Neural progenitor cell (in vitro differentiated cells): ENCODE measurements at places on chromosomes 12 and 14. TPM values are rescaled to one million over a fixed set of nuclear protein-coding genes. Genes with fewer than 3 reads are reported as not detected.

DNA sequence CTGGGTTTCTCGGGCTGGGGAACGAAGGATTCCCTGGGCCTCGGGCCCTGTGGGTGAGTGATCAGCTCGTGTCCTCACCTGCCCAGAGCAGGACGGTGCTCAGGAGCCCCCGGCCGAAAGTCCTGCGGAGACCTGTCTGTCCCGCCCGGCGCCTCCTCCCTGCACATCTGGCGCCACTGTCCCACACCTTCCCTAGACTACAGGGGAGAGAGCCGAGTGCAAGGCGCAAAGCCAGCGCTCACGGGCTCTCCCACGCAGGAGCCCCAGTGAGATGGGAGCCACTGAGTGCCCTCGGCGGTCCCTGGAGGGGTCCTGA lies 13.1 kb upstream of the TEX22 start:
- no peaks in the 10 kb centered on the region for H3K4me1 ChIP-seq
- H3K4me3 ChIP-seq: no peak overlapping the region
- no peaks in the 10 kb centered on the region for H3K36me3 ChIP-seq
- H3K27ac ChIP-seq: no peak overlapping the region
- no peaks in the 10 kb centered on the region for H3K27me3 ChIP-seq

- no peak overlapping the region for H3K27ac ChIP-seq
- peak overlapping the region; percentile 53 for H3K4me3 ChIP-seq
- peaks cover 6% of the 10 kb centered on the region for H3K4me1 ChIP-seq
- H3K36me3 ChIP-seq: no peaks in the 10 kb centered on the region
- peak; percentile 91 for DNase-seq
- peaks cover 100% of the 10 kb centered on the region for H3K27me3 ChIP-seq
Observed at GRCh38 chr12:107775093-107775721, 703 bp downstream of the ASCL4 start.

- H3K4me1 ChIP-seq: no peaks in the 10 kb centered on the region
- H3K4me3 ChIP-seq: no peak overlapping the region
- no peak for DNase-seq
- no peaks in the 10 kb centered on the region for H3K27me3 ChIP-seq
- no peaks in the 10 kb centered on the region for H3K36me3 ChIP-seq
- no peak overlapping the region for H3K27ac ChIP-seq
Observed at GRCh38 chr12:130435331-130435730, 97.6 kb downstream of the PIWIL1 start.

- H3K27ac ChIP-seq: no peak overlapping the region
- no peaks in the 10 kb centered on the region for H3K4me1 ChIP-seq
- H3K4me3 ChIP-seq: peak overlapping the region; percentile 57
- peak; percentile 32 for DNase-seq
- H3K27me3 ChIP-seq: peaks cover 49% of the 10 kb centered on the region
Observed at GRCh38 chr12:20370014-20370386, 1.7 kb downstream of the PDE3A start.

- DNase-seq: no peak
- no peak overlapping the region for H3K27ac ChIP-seq
- no peaks in the 10 kb centered on the region for H3K27me3 ChIP-seq
Observed at GRCh38 chr12:79858518-79858917, 76.4 kb downstream of the PPP1R12A start.

DNA sequence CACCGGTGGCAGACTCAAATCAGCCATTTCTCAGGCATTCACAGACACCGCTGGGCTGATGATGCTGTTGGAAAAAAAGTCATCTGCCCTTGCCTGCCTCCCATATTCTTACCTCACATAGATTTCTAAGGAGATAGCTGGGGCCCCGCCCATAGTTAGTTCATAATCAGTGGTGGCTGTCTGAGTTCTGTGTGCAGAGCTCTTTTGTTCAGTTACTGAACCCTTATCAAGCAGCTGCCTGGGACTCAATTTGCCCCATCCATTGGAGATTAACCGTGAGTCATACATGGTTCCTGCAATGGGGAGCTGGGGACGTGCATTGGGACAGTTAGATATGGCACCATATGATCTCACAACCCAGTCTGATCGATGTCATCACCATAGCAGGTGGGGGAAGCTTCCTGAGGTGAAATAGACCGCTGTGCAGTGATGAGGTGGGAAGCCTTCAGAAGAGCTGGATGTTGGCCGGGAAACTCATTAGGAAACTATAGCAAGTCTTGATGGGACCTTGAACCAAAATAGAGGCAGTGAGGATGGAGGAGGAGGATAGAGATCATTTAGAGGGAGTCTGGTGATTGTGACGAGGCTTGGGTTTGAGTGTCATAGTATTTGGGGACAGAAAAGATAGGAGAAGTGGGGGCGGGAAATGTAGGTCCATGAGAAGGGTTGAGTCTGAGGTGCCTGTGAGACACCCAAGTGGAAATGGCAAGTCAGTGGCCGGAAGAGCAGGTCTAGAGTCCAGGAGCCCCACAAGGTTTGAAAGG lies 147.8 kb downstream of the GCH1 start:
- no peak for DNase-seq
- H3K4me1 ChIP-seq: no peaks in the 10 kb centered on the region
- H3K27ac ChIP-seq: no peak overlapping the region
- no peaks in the 10 kb centered on the region for H3K27me3 ChIP-seq
- H3K4me3 ChIP-seq: no peak overlapping the region

DNA sequence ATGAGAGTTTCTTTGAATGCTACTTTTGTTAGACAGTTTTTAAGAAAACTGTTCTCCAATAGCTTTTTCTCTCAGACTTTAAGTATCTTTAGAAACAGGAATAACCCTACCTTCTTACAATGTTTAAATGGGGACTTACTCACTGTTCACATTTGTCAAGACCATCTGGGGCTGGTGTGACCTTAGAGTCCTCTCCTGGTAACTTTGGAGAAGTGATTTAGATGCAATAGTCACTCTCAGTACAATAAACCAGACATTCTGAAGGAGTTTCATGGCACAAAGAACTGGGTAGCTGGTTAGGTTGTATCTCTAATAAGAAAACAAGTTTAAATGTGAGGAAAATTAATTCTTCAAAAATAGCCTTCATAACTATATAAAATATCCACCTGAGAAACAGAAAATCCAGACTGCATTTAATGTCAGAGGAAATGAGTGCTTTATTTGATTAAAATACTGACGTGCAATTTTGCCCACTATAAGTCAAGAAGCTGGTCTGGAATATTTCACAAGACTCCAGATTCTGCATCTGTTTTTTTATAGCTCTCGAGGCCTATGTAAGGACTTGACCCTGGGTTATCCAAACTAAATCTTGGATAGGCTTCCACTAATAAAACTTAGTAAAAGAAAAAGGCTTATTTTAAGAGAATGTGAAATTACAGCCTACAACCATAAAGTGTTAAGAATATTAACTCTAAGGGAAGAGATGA lies 108.7 kb downstream of the PTGER2 start:
- no peaks in the 10 kb centered on the region for H3K4me1 ChIP-seq
- DNase-seq: no peak
- H3K36me3 ChIP-seq: no peaks in the 10 kb centered on the region
- H3K27me3 ChIP-seq: no peaks in the 10 kb centered on the region
- H3K4me3 ChIP-seq: no peak overlapping the region
- H3K27ac ChIP-seq: no peak overlapping the region

GRCh38 chr12:92722897-92723296 lies 20.1 kb downstream of the PLEKHG7 start:
- H3K27me3 ChIP-seq: no peaks in the 10 kb centered on the region
- H3K36me3 ChIP-seq: no peaks in the 10 kb centered on the region
- no peak overlapping the region for H3K27ac ChIP-seq
- H3K4me3 ChIP-seq: no peak overlapping the region

DNA sequence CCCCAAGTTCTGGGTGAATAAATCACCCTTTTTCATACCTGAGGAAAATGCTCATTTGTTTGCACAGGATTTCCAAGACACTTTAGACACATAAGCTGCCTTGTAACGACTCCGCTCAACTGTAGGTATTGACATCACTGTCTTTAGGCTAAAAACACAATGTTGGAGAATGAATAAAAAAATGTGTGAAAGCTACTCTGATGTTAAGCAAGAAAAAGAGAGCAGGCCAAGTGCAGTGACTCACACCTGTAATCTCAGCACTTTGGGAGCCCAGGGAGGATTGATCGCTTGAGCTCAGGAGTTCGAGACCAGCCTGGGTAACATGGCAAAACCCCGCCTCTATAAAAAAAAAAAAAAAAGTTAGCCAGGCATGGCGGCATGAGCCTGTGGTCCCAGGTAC lies 11.1 kb upstream of the CIPC start:
- H3K27ac ChIP-seq: no peak overlapping the region
- H3K27me3 ChIP-seq: no peaks in the 10 kb centered on the region
- no peaks in the 10 kb centered on the region for H3K36me3 ChIP-seq
- no peak for DNase-seq
- no peak overlapping the region for H3K4me3 ChIP-seq

DNA sequence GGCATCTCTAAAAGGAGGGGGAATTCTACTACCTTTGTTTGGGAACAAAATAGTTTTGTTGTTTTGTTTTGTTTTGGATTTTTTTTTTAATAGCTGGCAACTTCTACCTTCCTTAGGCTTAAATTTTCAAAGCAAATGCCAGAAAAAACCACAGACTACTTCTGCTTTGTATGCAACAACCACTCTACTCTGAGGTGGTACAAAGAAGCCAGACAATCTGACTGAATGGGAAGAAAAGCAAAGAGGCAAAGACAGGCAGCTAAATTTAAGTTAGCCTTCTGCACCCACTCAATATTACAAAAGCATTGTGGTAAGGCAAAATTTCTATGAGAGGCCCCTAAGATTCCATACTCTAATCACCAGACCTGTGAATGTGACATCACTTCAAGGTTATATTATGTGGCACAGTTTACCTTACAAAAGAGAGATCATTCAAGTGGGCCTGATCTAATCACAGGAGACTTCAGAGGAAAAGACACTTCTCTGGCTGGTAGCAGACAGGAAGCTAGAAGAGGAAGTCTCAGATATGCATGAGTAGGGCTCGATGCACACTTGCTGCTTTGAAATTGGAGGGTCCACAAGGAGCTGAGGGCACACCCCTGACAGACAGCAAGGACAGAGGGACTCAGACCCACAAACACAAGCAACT lies 566.6 kb downstream of the RPS29 start:
- no peak overlapping the region for H3K27ac ChIP-seq
- H3K36me3 ChIP-seq: no peaks in the 10 kb centered on the region
- H3K4me3 ChIP-seq: no peak overlapping the region

- no peak overlapping the region for H3K27ac ChIP-seq
- no peaks in the 10 kb centered on the region for H3K27me3 ChIP-seq
- H3K36me3 ChIP-seq: peaks cover 18% of the 10 kb centered on the region
- no peak overlapping the region for H3K4me3 ChIP-seq
- H3K4me1 ChIP-seq: no peaks in the 10 kb centered on the region
Observed at GRCh38 chr14:93214598-93214997, 7.5 kb downstream of the UBR7 start.

GRCh38 chr14:101962503-101962874 lies 1.9 kb upstream of the DYNC1H1 start:
- H3K4me1 ChIP-seq: peaks cover 16% of the 10 kb centered on the region
- DNase-seq: no peak
- peaks cover 30% of the 10 kb centered on the region for H3K27me3 ChIP-seq

DNA sequence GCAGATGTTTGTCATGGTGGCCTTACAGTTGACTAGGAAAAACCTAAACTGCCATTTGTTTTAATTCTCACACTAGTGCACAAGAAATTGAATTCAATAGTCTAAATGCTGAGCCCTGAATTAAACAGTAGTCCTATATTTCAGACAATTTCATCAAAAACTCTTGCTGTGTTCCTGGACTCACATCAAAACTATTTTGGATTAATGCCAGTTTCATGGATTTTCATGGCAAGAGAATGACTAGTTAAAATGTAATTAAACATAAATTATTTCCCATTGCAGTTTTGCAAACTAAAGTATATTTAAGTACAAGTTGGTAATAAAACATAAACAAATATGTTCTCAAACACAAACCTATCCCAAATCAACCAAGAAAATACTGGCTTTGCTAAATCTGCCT lies 468.0 kb upstream of the PRICKLE1 start:
- H3K4me3 ChIP-seq: no peak overlapping the region
- peaks cover 9% of the 10 kb centered on the region for H3K4me1 ChIP-seq
- no peak overlapping the region for H3K27ac ChIP-seq
- DNase-seq: no peak

DNA sequence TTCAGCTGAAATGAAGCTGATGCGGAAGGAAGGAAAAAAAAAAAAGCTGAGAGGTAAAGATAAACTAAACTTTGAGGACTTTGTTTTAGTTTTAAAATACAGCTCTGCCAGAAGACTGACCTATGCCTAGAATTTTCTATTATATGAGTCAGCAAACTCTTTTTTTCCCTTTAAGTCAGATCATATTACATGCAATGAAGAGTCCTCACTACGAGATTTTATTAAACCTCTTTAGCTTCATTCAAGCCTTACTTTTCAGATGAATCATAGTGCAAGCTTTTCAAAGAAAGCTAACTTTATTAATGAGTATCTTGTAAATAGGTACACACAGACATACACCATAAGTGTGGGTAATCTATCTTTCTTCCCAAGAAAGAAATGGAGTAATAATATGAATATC lies 57.8 kb upstream of the FSCB start:
- DNase-seq: no peak
- H3K4me3 ChIP-seq: no peak overlapping the region
- no peaks in the 10 kb centered on the region for H3K4me1 ChIP-seq
- H3K36me3 ChIP-seq: no peaks in the 10 kb centered on the region
- H3K27ac ChIP-seq: no peak overlapping the region

DNA sequence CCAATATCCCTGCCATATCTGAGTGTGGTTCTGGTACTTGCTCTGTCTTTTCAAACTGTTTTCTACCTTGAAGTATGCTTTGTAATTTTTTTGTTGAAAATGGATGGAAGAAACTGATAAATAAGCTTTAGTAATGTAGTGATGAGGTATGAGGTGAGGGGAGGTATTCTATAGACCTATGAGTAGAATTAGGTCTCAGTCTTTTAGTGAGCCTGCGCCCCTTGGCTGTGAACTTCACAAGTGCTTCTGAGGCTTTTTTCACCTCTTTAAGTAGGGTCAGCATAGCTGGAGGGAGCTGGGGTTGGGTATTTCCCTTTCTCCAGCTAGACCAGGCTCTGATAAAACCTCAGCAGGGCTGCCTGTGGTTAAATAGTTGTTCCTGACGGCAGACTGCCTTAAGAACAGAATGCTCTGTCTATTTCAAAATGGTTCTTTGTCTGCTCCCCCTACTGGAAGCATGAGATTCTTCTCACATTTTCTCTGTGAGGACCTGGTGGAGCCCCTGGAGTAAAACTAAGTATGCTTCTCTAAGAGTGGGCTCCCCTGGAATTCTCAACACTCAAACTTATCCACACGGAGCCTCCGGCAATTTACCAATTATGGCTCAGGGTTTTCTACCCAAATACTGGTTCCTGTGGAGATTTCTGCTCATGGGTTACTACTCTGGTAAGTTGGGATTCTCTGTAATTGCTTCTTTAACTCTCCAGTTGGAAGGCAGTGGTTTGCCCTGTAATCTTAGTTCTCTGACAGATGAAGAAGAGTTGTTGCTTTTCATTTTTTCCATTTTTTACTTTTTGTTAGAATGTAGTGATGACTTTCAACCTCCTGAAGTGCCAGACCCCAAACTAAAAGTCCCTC lies 13.1 kb downstream of the KRT5 start:
- H3K4me3 ChIP-seq: no peak overlapping the region
- no peaks in the 10 kb centered on the region for H3K4me1 ChIP-seq
- H3K27me3 ChIP-seq: no peaks in the 10 kb centered on the region
- no peaks in the 10 kb centered on the region for H3K36me3 ChIP-seq

SPRING1 gene
- total RNA-seq: 40.4 and 41.9 TPM in 2 replicates

ADAM21 gene
- total RNA-seq: 0.12 and 0.80 TPM in 2 replicates

ALDH2 gene
- total RNA-seq: 60.0 and 107 TPM in 2 replicates

PTGR2 gene
- 18.8 and 87.2 TPM in 2 replicates for total RNA-seq

EDDM3A gene
- not detected in 2 replicates for total RNA-seq

PIWIL1 gene
- not detected in 2 replicates for total RNA-seq

AMIGO2 gene
- total RNA-seq: 1.6 and 1.7 TPM in 2 replicates

LRTM2 gene
- 0.09 TPM in 1 of 2 replicates, not detected in the other for total RNA-seq

FAR2 gene
- total RNA-seq: 13.3 and 19.5 TPM in 2 replicates

CLEC2D gene
- total RNA-seq: 10.3 and 18.7 TPM in 2 replicates

MANSC1 gene
- 6.2 and 6.5 TPM in 2 replicates for total RNA-seq

MAPK1IP1L gene
- 72.6 and 125 TPM in 2 replicates for total RNA-seq

ASCL1 gene
- total RNA-seq: 0.21 TPM in 1 of 2 replicates, not detected in the other
